Naive thymus-derived CD8-positive, alpha-beta T cell (primary cell): ENCODE measurements at places on chromosomes 13 and 19. TPM values are rescaled to one million over a fixed set of nuclear protein-coding genes. Genes with fewer than 3 reads are reported as not detected.
A peak's percentile ranks its signal among the peaks of the same experiment; 100 is the strongest.

CATSPERD gene
- total RNA-seq = not detected

ZNF844 gene
- total RNA-seq = 37.8 TPM

GRCh38 chr19:33740811-33741396, 55.8 kb upstream of the KCTD15 start:
- H3K4me1 ChIP-seq = no peaks in the 10 kb centered on the region
- peaks cover 6% of the 10 kb centered on the region for H3K27me3 ChIP-seq
- H3K36me3 ChIP-seq = no peaks in the 10 kb centered on the region
- H3K27ac ChIP-seq = no peak overlapping the region
- peak; percentile 2 for DNase-seq

DNA sequence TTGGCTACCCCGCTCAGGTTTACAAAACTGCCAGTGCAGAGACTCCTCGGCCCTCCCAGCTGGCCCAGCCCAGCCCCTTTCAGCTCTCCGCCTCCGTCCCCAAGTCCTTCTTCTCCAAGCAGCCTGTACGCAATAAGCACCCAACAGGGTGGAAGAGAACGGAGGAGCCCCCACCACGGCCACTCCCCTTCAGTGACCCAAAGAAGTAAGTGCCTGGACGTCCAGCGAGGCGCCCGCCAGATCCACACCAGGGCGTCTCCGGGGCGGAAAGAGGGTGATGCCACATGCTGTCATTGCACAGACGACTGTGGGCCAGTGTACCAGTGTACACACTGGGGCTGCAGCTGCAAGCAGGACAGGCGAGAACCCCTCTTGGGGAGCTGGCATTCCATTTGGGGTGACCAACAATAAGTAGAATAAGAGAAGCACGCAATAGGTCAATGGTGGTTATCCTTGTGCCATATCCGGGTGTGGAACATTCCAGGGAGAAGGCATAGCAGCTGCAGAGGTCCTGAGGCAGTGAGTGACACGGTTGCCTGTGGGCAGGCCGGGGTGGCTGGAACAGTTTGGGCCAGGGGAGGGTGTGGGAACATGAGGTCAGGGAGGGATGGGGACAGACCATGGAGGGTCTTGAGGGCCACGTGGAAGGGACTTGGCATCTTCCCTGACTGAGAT, 41.3 kb downstream of the DPF1 start:
- no peaks in the 10 kb centered on the region for H3K27me3 ChIP-seq
- no peak for DNase-seq
- peaks cover 45% of the 10 kb centered on the region for H3K36me3 ChIP-seq
- peaks cover 7% of the 10 kb centered on the region for H3K4me1 ChIP-seq
